HCT116 (cell line): ENCODE measurements at places on chromosomes 7 and 10. TPM values are rescaled to one million over a fixed set of nuclear protein-coding genes. Genes with fewer than 3 reads are reported as not detected.

TMEM139 gene
- total RNA-seq = 9.9 TPM

- DNase-seq = no peak
Measured at GRCh38 chr10:95532536-95532935, 28.6 kb downstream of the SORBS1 start.

GRCh38 chr10:27190508-27190907 lies 35.4 kb downstream of the MASTL start:
- no peak for DNase-seq

GRCh38 chr7:20778063-20778721 lies 8.5 kb downstream of the SP8 start:
- no peak for DNase-seq

DNA sequence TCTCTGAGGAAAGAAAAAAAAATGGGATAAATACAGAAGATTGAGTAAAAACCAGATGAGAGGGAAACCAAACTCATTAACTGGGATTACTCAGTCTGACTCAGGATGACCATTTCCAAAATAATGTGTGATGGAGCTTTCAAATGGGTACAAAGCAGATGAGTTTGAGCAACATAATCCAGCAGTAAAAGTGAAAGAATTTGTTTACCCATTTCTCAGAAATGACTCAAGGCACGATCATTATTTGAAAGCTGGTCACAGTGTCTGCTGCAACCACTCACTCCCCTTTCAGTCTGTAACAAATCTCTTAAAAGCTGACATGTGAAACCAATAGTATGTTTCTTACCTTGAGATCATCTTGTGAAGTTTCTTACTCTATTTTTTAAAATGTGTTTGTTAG lies 104.7 kb upstream of the KLF14 start:
- DNase-seq = peak; percentile 91

GRCh38 chr10:121590772-121591171 lies 7.5 kb downstream of the FGFR2 start:
- DNase-seq = no peak

FXYD4 gene
- total RNA-seq = 0.71 TPM

HSPB1 gene
- 524 TPM for total RNA-seq

DNA sequence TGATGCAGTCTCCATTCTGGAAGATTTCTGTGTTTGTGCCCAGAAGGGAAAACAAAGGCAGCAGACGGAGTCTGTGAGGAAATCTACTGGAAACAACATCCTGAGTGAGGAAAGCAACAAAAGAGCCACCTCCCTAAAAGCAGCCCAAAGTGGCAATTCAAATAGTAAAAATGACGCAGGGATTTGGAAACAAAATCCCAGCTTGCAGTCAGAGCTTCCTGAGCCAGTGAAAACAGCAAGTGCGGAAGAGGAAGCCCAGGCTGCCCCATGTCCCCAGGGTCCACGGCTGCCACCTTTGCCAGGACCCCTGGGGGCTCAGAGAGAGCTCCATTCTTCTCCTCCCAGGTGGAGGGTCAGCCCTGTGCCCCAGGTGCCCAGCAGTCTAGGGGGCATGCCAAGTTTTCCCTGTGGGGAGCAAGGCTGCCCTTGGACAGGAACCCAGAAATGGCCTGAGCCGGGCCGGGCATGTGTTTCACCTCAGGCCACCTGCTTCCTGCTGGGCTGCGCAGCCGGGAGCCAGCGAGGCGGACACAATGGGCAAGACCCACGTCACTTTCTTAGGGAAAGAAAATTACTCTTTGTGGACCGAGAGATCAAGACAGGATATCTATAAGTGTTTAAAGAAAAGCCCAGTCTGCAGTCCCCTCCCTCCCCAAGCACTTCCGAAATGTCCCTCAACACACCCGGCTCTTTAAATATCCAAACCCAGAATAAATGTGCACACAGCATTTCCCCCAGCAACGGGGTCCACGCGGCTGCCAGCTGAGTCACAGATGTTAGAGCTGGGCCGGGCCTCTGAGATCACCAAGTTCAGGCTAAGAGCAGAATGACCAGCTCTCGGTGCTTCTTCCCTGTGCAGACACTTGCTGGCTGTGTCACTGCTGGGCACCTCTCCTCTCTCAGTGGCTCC lies 231.1 kb downstream of the ARHGAP12 start:
- no peak for DNase-seq

UCMA gene
- total RNA-seq = not detected

- DNase-seq = no peak
Measured at GRCh38 chr10:78333362-78334143, 299.9 kb downstream of the RPS24 start.

EPDR1 gene
- total RNA-seq = 8.0 TPM

- DNase-seq = no peak
Measured at GRCh38 chr7:452791-453455, 66.7 kb downstream of the PDGFA start.

- no peak for DNase-seq
Measured at GRCh38 chr7:127486654-127487053, 94.1 kb upstream of the ZNF800 start.
